Adipocyte (in vitro differentiated cells): ENCODE measurements at places on chromosomes 6 and 20.
A peak's percentile ranks its signal among the peaks of the same experiment; 100 is the strongest.

DNA sequence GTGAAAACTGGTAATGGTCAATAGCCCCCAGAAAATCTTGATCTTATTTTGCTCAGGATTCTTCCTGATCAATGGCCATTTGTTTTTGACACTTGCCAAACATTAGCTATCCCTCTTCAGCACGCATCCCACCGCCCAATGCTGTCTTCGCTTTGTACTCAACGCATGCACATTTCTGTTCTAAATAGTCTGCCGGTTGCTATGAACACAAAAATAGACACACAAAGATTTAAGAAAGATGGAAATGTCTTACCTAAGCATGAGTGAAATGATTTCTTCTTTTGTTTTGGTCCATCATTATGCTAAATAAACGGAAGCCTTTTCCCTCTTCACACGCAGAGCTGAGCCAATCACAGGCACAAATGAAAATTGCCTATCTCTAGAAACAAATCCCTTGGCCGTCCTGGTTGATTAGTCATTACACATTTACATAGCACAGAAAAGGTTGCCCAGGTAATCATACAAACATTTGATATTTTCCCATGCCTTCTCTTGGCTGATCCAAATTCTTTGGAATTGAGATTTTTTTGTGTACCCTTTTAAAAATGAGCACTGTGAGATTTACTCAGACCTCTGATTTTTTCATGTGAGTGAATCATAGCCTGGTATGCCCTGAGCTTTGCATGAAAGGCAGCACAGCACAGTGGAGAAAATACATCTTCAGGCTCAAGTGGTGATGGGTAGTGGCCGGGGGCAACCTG is 70.5 kb upstream of the FAM184A start:
- DNase-seq = peak; percentile 41

GRCh38 chr6:15582499-15582898 is 80.3 kb downstream of the DTNBP1 start:
- no peak for DNase-seq

GRCh38 chr20:44030394-44030793 is 115.7 kb downstream of the TOX2 start:
- DNase-seq = no peak

- no peak for DNase-seq
Measured at GRCh38 chr6:26544473-26544872, 6.3 kb downstream of the HMGN4 start.

- DNase-seq = no peak
Measured at GRCh38 chr20:34574426-34574825, 15.9 kb downstream of the MAP1LC3A start.

DNA sequence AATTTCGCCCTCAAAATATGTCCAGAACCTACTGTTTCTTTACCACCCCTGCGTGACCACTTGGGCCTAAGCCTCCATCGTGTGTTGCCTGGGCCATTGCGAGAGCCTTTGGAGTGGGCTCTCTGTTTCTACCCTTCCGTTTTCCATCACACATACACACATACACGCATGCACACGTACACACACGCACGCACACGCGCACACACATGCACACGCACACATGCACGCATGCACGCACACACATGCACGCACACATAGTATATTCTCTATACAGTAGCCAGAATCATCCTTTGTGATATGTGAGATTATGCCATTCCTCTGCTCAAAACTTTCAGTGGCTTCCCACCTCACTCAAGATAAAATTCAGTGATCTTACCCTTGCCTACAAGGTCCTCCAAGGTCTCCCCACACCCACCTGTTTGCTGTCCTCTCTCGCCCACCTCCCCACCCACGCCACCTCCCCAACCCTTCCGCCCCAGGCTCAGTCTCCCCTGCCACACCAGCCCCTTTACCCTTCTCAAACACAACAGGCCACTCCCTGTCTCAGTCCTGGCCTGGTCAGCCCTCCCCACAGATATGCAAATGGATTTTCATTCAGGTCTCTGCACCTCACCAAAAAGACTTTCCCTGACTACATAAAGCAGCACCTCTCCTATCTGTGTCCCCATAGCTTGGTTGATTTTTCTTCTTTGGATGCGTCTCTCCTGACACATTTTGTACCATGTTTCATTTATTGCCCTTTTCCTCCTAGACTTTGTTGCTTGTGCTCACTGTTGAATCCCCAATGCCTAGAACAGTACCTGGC is 559.6 kb downstream of the CD83 start:
- no peak for DNase-seq

- no peak for DNase-seq
Measured at GRCh38 chr20:3775457-3776108, 5.7 kb downstream of the SPEF1 start.

GRCh38 chr6:165983112-165984072 is 184.3 kb downstream of the TBXT start:
- no peak for DNase-seq

DNA sequence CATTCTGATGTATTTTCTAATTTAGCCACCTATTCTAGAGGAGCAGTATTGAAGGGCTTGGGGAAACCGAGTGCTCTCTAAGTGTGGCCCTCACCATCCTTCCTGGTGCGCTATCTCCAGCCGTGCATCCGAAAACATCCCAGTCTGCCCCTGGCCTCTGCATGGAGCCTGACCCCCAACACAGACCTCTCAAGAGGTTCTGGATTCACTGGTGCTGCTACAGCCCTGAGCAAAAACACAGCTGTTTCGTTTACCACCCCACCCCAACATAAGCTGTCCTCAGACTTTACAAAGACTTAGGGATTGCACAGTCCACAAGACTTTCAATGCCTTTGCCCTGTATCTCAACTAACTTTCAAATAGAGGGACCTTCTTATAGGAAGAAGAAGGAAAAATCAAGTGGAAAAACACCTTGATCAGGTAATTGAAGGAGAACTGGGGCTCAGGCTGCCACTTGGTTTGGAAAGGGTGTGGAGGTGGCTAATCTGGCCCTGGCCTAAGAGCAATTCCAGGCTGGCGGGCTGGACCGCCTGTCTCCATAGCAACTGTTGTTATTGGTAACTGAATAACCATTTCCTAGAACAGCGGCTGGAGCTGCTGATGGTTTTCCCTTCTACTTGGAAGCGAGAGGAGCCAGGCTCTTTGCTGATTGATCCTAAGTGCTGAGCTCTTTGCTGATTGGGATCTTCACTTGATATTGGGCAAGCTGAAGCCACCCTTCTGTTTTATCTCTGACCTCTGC is 90.2 kb upstream of the TOX2 start:
- peak; percentile 15 for DNase-seq

DNA sequence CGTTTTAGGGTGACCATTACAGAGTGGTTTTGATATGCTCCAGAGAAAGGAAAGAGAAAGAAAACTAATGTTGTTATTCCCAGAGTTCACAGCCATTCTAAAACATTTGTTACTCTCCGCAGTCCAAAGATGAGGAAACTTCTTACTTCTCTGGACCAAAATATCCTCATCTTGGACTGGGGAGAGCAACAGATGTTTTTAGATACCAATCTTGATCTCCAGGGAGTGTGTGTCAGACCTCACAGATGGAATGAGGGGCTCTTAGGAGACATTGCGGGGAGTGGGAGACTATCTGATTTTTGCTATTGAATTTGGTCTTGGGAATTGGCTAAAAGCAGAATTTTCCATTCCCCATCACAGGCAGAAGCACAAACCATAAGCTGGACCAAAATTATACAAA is 110.8 kb downstream of the TNFAIP3 start:
- no peak for DNase-seq

- DNase-seq = peak; percentile 43
Measured at GRCh38 chr6:11393713-11394627, 143.6 kb upstream of the TMEM170B start.

GRCh38 chr20:61968036-61968810 is 97.5 kb downstream of the TAF4 start:
- DNase-seq = no peak

- DNase-seq = peak; percentile 47
Measured at GRCh38 chr6:113068570-113068969, 721.4 kb downstream of the RFPL4B start.

DNA sequence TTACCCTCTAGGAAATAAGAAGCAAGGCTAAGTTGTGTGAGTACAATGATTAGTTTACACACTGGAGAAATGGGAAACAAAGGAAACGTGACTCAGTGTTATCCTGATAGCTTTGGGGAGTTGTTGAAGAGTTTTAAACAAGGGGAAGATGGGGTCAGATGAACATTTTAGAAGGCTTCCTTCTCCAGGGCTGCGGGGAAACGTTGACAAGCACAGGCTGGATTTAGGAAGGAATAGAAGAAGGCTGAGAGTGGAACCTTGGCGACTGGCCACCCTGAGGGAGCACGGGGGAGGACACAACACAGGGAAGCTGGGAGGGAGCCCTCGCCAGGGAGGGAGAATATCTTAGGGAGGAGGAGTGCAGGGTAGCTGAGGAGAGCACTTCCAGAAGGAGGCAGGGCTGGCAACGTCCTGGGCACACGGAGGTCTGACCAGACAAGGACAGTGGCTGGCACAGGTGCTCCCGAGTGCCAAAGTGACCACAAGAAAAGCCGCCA is 134.7 kb downstream of the AIG1 start:
- DNase-seq = no peak

DNA sequence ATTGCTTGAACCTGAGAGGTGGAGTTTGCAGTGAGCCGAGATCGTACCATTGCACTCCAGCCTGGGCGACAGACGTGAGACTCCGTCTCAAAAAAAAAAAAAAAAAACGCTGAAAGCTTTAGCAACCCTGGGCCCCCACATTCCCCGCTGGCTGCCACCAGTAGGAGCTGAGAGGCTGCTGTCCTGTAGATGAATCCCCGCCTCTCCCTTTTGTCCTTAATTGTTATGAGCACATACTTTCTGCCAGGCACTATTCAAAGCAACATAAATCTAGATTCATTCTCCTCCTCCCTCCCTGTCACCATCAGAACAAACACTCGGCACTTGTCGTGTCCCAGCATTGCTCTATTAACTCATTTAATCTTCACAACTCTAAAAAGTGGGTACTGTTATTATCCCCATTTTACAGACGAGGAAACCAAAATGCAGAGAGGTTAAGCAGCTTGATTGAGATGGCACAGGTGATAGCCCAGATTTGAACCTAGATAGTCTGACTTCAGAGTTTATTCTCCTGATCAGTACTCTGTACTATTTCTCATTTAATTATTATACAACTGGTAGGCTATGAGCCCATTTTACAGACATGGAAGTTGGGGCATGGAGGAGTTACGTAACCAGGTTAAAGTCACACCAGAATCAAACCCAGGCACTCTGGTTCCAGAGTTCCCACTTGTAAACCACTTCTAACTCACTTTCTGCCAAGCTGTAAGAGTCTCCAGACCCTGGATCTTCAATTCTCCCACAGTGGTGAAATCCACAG is 97.4 kb downstream of the EYA2 start:
- DNase-seq = no peak

DNA sequence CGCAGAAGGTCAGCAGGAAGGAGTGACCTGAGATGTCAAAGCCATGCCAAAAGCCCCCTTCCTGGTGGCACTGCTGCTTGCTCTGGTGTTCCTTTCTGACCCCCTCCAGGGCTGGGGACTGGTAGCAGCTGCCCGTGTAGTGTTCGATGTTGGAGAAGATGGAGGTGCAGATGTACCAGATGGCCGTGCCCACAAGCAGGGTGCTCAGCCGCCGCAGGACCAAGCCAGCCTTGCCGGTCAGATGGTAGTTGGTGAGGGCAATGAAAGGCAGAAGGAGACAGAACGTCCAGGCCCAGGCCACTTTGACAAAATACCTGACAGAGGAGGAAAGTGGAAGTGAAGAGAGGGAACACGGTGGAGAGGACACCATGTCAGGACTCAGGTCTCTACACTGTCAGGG is 4.1 kb downstream of the FITM2 start:
- no peak for DNase-seq

DNA sequence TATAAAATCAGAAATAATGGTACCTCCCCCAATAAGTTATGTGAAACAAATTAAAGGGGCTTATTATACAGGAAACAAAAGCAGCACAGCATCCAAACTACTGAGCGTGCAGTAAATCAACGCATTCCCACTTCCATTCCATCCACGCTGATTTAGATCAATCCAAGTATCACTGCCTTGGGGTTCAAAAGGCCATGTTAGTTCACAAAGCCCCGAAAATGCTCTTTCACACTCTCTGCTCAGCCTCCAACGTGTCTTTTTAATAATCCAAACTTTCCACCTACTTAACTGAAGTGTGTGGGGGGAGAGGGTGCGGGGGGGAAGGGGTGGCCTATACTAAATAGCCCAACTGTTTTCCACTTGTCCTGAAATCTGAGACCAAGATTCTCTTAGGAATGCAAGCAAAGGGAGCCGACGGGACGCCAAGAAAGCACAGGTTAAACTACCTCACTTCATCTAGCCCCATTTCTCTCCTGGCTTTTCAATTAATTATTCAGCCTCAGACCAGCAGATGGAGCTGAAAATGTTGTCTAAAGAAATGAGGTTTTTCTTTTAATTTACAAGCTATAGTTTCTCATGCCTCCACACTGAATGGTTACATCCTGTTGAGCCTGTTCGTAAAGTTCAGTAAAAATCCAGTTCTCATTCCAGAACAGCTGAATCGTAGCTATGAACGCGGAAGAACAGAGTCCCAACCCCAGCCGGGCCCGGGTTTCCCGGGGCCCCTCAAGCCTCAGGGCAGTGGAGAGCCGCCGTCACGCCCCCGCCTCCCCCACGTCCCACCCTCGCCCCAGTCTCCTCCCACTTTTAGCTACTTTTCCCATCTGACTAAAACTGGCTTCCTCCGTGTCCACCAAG is 1.0 kb upstream of the NXT1 start:
- no peak for DNase-seq
